ENCODE measurements at places on chromosomes 1 and 21. TPM values are rescaled to one million over a fixed set of nuclear protein-coding genes. Genes with fewer than 3 reads are reported as not detected.

The DMBX1 gene
- not detected for total RNA-seq

The UBE2G2 gene
- 140 TPM for total RNA-seq

The GBP4 gene
- total RNA-seq, result 71.7 TPM

The BRINP2 gene
- total RNA-seq, result not detected

The MRPL9 gene
- 167 TPM for total RNA-seq

The WNT2B gene
- not detected for total RNA-seq

DNA sequence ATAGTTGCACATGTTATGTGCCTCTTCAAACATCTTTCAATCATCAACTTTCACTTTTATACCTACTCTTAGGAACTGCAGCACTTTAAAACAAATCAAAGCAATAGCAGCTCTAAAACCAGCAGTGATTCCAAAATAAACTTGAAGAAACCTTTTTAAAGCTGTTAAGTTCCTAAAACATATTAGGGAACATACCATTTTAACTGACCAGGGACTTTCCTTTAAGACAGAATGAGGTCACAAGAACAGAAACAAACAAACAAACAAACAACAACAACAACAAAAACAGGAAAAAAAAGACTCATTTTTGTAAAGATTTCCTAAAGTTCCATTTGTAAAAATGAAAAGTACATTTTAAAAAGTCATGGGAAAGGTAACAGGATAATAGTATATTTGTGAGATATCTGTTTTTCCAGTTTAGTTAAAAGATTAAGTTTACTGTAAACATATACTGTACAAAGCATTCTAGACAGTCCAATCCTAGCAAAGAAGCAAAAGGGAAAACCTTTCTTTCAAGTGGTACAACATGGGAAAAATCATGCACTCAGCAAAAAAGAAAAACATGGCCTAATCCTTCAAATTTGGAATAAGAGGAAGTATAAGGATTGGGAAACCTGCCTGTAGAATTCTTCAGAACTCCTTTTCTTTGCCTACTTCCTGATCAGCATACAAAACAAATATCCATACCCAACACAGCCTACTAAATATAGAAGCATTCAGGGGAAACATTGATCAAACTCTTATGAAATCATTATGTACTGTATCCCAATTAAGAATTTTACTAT lies 45.5 kb downstream of the EPS15 start:
- DNase-seq, result no peak

GRCh38 chr1:48006264-48006663 lies 9.1 kb upstream of the TRABD2B start:
- DNase-seq, result no peak

DNA sequence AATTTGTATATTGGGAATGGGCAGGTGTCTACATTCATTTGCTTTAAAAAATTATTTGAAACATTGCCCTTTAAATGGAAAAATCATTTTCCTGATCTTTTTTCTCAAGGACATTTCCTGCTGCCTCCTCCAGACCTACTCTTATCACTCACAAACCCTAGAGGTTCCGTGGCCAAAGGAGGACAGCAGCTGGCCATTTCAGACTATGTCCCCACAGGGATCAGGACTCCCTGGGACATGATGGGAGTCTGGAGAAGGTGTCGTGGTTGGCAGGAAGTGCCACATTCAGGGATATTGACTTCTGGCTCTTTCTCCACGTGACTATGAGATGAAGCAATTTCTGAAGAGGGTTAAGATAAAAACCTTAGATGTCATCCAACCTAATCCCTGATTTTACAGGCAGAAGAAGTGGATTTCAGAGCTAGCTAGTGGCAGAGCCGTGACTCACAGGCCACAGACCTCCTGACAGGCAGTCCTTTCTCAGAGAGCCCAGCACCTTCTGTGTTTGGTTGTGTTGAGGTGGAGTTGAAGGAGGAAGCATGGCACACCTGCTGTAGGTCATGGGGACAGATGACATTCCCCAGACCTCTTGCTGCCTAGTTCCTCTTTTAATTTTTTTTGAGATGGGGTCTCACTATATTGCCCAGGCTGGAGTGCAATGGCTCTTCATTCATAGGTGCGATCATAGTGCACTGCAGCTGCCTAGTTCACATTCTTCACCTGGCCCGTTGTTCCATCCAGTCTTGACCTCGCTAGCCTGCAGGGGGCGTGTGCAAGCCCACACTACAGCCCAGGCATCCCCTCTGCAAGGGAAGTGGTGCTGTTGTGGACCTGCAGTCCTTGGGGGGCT lies 25.5 kb upstream of the IL10 start:
- DNase-seq, result no peak

GRCh38 chr1:230787471-230787870 lies 40.3 kb downstream of the CAPN9 start:
- DNase-seq, result no peak

DNA sequence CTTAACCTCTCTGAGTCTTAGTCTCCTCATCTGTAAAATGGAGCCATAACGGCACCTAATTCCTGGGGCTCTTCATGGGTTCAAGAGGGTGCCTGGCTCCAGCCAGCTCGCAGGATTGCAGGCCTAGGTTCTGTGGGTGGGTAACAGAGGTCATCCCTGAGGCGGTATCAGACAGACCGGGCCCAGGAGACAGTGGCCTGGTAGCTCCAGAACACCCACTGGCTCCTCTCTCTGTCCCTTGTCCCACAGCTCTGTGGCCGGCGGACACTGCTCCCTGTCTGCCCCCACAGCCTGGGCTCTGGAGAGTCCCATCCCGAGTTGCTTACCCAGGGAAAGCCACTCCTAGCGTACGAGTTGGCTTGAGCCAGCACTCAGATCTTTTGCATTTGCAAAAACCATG lies 150.3 kb downstream of the PEX14 start:
- no peak for DNase-seq

- DNase-seq, result no peak
Measured at GRCh38 chr1:182718311-182718710, 33.9 kb upstream of the RGS8 start.

GRCh38 chr1:167276969-167277368 lies 56.3 kb downstream of the POU2F1 start:
- DNase-seq, result no peak

GRCh38 chr1:95040032-95040525 lies 32.7 kb downstream of the ALG14 start:
- DNase-seq, result no peak

DNA sequence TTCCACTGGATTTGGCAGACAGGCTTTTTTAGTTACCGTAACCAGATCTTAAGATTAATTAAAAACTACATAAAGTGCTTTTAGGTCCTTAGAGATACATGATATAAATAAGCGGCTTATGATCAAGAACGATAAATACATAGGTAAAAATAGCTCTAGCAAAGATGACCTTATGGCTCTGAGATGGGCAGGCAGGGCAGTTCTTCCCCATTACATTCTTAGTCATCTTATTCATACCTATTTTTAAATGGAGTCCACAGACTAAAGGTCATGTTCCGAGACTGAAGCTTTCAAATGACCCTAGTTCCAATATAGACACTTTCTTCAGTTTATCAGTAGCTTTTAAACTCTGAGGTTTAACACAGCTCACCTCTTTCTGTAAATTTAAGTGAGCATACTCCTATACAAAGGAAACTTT lies 4.3 kb downstream of the MCL1 start:
- DNase-seq, result no peak

GRCh38 chr1:66300972-66301451 lies 232.9 kb upstream of the SGIP1 start:
- peak; percentile 10 for DNase-seq

DNA sequence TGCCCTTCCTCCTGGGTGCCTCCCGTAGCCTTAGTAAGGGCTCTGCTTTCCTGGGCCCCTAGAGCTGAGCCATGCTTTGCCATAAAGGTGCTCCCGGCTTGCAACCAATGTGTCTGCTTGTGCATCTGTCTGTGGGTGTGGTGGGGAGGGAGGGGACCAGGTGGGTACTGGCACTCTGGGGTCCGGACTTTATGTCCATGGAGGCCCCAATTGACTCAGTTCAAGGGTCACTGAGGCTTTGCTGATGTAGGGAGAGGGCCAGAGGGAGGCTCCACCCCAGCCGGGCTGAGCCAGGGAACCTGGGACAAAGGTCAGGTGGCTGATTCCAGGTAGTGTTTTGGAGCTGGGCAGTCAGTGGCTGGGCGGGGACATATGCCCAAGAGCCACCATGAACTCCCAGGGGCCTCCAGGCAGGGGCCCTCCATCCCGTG lies 15.0 kb downstream of the TNFRSF25 start:
- DNase-seq, result no peak

DNA sequence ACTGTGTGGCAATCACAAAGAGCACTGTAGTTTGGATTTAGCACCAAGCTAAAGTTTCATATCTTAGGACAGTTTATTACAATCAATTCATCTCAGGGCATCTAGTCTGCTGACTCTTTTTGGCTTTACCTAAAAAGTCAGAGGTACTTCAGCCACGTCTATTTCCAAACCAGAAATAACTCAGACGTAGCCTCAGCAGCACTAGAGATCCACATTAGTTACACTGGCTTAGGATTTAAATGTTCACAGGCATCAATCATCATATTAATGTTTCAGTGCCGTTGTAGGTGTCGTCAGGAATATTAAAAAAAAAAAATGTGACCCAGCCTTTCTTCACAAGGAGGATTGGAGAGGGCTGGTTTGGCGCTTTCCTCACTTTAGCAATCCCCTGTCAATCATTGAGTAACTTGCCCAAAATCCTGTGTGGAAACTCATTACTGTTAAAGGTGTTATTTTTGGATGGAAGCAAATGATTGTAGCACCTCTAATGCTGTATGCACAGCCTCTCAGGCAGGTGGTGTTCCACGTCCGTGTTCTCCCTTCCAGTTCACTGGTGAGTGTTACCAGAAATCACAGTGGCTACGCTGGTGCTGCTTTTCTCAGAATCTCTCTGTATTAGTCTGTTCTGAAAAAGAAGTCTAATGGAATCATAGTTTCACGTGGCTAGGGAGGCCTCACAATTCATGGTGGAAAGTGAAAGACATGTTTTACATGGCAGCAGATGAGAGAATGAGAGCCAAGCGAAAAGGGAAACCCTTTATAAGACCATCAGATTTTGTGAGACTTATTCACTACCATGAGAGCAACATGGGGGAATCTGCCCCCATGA lies 45.4 kb downstream of the NEK7 start:
- no peak for DNase-seq

DNA sequence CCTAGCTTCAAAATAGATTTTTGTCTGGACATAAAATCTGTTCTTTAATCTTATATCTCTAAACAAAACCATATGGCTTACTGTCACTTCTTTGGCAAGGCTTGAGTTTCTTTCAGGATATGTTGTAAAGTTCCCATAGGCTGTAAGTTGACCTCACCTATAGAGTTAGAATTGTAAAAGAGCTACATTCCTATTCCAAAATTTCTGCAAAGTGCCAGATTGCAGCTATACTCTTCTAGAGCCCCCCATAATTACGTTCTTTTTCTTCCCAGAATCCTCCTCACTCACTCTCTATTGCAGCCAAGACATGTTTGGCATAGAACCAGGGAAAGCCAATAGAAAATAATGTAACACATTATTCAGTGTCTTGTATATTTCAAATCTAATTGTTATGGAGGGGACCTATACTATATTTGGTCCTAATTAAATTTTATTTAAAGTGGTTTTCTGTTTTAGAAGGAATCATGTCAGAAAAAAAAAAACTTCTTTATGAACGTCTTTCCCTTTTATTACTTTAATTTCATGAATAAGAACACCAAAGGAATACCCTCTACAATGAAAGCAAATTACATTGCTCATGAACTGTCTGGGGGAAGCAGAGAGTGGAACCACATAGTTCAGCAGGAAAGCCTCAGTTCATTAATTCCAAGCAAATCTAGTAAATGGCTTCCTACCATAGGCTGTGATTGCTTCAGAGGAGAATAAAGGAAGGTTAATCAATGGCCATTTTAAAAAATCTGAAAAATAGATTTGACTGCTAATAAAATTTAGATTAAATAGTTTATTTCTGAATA lies 22.3 kb downstream of the CTTNBP2NL start:
- no peak for DNase-seq

DNA sequence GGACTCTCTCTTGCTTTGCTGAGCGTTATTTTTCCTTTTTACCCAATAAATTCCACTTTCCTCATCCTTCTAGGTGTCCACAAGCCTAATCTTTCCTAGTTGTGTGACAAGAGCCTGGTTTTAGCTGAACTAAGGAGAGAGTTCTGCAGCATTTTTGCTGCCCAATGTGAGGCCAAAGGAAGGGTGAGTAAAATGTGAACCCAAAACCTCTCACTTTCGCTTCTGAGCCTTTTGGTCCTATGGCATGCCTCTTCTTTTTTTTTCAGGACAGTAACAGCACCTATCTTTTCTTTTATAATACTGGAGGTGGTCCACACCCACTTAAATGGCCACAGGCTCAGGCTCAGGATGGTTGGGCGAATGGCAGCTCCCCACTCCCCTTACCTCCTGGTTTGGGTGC lies 111.1 kb downstream of the COP1 start:
- no peak for DNase-seq

DNA sequence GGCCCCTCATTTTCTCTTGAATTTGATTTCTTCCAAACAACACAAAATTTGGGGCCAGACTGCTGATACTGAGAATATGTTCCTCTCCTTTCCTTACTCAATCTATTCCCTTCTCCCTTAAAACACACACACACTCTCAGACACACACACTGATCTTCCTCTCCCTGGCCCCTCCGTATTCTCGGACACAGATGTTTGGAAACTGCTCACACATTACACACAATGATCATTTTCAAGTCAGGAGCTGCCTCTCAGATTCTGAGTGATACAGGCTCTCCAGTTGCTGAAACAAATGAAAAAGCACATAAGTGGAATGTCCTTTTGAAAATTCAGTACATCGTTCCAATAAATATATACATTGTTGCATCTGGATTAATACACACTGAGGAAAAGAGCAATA lies 161.3 kb downstream of the CLEC20A start:
- no peak for DNase-seq

DNA sequence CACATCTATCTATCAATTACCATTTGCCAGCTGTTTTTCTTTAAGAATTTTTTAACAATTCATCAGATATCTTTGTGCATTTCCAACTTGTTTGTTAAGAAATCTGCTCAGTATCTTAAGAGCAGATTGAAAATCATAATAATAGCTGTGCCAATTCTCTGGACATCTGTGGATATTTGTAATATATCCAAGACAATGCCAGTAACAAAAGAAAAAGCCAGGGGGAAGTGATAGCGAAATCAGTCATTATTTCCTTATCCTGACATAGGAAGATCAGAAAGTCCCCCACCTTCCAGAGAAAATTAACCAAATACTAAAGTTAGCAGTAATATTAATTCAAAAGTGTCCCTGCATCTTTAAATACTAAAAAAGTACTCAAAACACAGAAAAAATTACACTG lies 217.1 kb downstream of the RERE start:
- no peak for DNase-seq
